T-helper 2 cell (primary cell): ENCODE measurements at places on chromosomes 3 and 15.

GRCh38 chr3:196365736-196366135, 27.5 kb upstream of the TM4SF19 start:
- DNase-seq, result no peak

DNA sequence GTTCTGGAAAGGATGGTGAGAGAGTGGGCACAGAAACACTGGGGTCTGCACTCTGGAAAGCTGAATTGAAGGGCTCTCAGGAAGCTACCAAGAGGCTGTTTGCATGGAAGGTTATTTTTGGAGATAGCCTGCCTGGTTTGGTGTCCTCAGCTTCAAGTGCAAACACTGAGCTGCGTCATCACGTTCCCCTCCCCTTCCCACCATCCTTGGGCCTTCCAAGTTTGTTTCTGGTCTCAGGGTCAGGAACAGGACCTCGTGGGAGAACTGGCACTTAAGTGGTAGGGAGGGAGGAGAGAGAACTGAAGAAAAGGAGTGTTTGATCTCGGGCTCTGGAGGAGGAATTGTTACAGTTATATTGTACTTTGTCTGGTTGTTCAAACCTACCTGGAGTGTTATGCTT, 10.6 kb downstream of the ST6GAL1 start:
- no peak for DNase-seq

GRCh38 chr15:71114066-71114680, 1.1 kb upstream of the THSD4 start:
- no peak for DNase-seq

- DNase-seq, result no peak
Measured at GRCh38 chr3:163132111-163132510, 1635.5 kb downstream of the OTOL1 start.

GRCh38 chr15:74179101-74179841, 5.8 kb downstream of the ISLR start:
- no peak for DNase-seq

GRCh38 chr15:63056829-63057228, 14.3 kb downstream of the TPM1 start:
- DNase-seq, result no peak

DNA sequence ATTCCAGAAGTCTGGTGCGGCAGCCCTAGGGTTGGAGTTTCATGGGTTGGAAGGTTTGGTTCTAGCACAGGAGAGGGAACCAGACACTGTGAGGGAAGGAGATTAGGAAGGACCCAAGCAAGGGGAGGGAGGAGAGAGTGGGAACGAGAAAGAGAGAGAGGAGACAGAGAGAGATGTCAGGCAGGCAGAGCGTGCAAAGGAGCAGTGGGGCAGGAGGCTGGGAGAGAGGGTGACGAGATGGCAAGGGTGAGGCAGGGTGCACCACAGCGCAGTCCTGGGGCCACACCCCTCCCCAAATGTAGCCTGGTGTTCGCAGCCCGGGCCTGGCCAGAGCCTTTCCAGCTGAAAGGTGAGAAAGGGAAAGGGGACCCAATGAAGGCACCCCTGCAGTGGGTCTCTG, 162.9 kb upstream of the TLE3 start:
- DNase-seq, result no peak
